NCI-H187 (cell line): ENCODE measurements at places on chromosomes 5 and 9.

- DNase-seq: no peak
These were observed 1.4 kb downstream of the RAPGEF1 start for GRCh38 chr9:131738293-131739132.

- DNase-seq: no peak
These were observed 145.6 kb downstream of the TRPM3 start for GRCh38 chr9:70975821-70976220.

DNA sequence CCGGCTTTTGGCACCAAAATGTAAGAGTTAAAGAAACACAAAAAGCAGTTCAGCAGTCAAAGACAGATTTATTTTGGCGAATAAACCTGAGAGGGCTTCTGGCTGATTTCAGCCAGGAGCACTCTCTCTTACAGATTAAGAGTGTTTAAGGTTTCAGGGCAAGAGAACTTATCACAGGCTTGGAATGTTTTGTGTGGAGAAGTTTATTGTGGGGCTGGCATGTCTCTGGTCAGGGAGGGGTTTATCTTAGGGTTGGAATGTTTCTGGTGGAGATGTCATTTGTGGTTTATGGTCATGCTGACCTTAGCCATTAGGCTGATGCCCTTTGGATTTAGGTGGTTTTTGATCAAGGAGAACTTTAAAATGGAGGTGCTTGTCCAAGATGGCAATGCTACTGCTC is 622.3 kb upstream of the PTPRD start:
- no peak for DNase-seq

- DNase-seq: no peak
These were observed 20.7 kb downstream of the SPRY4 start for GRCh38 chr5:142304013-142304701.

- DNase-seq: no peak
These were observed 5.1 kb upstream of the C5orf46 start for GRCh38 chr5:147911427-147911826.

DNA sequence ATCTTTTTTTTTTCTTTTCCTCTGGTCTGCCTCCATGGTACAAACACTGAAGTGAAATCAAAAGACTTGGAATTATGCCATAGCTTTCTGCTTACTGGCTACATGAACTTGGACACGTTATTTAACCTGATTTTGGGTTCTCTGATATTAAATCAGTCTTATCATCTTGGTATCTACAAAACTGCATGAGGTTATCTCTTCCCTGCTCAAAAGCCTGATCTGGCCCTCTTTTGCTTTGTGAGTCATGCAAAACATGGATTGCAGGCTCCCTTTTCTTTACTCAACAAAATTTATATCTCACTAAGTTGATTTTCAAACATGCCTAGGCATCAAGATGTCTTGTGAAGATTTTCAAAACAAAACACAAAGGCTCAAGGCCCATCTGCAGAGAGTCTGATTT is 45.9 kb upstream of the FST start:
- no peak for DNase-seq

DNA sequence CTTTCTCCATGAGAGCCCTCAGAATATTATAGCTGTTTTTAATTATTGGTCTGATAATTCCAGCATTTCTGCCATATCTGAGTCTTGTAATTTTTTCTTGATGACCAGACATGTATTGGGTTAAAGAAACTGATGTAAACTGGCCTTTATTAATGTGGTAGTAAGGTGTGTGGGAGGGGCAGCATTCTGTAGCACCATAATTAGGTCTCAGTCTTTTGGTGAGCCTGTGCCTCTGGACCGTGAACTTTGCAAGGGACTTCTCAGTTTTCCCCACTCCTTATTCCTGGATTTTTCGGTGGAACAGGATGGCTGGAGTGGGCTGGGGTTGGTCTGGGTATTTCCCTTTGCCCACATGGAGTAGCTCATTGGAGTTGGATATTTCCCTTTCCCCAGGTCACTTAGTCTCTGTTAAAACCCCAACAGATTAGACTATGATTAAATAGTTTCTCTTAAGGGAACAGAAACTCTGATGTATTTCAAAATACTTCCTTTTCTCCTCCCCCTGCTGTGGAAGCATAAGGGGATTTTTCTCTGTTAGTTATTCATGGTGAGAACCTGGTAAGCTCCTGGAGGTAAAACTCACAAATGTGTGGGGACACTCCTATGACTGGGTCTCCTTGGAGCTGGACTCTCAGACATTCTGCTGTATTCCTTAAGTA is 52.4 kb downstream of the FSD1L start:
- no peak for DNase-seq

GRCh38 chr5:176533894-176534611 is 3.1 kb downstream of the RNF44 start:
- no peak for DNase-seq

- DNase-seq: no peak
These were observed 315.3 kb upstream of the MSX2 start for GRCh38 chr5:174409070-174409469.

DNA sequence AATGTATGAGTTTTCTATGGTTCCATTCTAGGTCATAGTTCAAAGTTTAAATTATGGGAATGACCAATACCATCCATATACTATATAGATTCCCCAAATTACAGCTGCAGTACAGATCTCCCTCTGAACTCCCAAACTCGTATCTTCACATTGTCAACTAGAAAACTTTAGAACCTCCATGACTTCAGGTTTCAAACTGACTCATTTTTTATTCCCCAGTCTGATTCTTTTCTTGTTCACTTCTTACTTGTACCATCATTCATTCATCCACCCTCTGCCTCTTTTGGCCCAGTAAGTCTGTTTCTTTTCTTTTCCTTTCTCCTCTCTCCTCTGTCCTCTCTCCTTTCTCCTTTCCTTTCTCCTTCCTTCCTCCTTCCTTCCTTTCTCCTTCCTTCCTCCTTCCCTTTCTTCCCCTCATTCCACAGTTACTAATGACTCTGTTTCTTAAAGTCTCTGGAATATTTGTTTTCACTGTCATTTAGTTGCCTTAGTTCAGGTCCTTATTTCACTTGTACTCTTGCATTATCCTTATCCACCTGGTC is 30.5 kb downstream of the RAD23B start:
- DNase-seq: no peak

GRCh38 chr9:93154293-93154903 is 20.3 kb upstream of the NINJ1 start:
- DNase-seq: no peak

GRCh38 chr5:100667161-100667630 is 132.0 kb downstream of the FAM174A start:
- no peak for DNase-seq

DNA sequence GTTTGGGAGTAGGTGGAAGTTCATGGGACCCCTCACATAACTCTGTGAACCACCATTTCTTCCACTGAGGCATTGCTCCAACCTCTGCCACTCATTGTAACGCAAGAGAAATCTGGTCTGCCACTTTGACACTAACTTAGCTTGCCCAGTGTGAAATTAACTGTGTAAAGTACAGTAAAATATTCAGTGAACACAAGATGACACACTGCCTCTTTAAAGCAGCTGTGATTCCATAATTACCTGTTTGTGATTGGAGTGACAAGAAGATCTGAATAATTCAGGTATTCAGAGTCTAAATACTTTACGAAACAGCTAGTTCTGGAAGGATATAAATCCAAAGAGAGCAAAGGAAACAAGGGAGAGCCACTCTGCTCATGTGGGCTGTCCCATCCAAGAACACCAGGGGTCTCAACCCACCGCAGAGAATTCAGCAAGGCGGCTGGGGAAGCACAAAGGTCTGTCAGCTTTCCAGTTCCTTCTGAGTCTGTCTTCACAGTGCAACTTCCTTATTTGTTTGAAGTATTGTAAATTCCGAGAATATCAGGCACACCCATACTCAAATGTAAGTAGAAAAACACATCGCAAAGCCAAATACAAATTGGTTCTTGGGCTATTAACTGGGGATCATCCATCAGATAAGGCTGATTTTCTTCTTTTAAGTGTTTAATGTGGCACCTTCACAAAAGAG is 86.9 kb downstream of the GNAQ start:
- DNase-seq: no peak

- DNase-seq: no peak
These were observed 126.2 kb upstream of the DPYSL3 start for GRCh38 chr5:147635882-147636728.

DNA sequence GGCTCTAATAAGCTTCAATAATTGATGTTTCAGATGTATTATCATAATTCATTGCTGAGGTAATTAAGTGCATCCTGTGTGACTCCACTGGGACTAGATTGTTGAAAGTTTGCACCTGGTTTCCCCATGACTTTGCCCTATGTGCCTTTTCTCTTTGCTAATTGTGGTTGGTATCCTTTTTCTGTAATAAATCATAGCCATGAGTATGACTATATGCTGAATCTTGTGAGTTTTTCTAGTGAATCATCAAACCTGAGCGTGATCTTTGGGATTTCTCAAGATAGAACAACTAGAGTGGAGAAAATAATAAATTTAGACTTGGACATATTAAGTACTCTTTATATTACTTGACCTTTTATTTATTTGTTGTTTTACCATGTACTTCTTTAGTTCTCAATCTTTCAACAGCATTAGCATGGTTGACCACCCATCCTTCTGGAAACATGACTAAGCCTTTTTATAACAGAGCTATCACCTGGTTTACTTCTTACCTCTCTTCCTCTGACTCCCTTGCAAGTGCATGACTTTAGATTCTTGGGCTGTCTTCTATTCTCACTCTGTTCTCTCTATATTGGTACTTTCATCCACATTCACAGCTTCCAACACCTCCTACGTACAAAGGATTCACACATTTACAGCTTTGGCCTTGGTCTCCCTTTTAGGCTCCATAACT is 239.6 kb upstream of the TAS2R1 start:
- DNase-seq: no peak

- DNase-seq: no peak
These were observed 14.1 kb downstream of the PLPP7 start for GRCh38 chr9:131303381-131304321.

- DNase-seq: no peak
These were observed 20.6 kb upstream of the SLC25A51 start for GRCh38 chr9:37924538-37924937.

GRCh38 chr5:65862384-65862783 is 64.0 kb upstream of the ERBIN start:
- no peak for DNase-seq

DNA sequence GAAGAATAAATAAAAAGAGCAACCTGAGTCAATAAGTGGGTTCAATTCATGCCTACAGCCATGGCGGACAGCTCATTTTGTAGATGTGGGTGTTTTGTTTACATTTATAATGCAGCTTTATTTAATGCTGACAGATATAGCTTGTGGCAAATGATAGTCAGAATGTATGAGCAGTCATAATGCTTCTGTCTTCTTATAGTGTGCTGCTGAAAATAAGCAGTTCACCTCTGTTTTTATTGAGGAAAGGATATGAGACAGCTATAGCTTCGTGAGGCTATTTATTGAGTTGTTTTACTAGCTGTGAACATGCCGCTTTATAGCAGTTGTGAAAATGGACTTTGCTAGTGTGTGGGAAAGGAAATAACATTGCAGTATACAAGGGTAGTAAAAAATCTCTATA is 147.4 kb downstream of the PBX3 start:
- no peak for DNase-seq

DNA sequence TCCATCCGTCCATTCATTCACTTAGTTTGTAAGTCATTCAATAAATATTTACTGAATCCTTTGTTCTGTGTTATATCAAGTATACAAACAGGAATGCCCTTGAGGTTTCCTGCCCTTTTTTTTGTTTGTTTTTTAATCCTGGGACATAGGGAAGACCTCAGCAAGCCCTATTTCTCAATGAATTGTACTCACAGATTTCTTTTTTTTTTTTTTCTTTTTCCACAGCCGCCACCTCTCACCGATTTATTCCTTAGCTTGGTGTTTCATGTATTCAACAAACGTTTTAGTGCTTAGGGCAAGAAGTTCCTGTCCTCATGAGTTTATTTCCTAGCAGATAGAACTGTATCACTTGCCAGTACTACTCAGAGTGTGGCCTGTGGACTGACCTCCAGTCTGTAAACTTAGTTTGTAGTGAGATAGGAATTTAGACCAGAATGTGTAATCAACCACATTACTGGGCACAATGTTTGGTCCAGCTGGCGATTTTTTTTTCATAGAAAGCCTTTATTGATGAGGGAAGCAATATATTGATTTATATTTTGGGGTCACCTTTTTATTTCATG is 35.4 kb upstream of the C5orf47 start:
- no peak for DNase-seq

DNA sequence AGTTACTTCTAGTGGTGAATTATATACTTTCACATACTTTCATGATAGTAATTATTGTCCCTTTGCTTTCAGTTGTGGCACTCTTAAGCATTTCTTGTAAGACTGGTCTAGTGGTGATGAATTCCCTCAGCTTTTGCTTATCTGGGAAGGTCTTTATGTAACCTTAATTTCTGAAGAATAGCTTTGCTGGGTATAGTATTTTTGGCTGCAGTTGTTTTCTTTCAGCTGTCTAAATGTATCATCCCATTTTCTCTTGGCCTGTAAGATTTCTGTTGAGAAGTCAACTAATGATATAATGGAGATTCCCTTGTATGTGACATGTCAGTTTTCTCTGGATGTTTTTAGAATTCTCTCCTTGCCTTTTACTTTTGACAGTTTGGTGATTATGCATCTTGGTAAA is 41.0 kb downstream of the TMEM38B start:
- DNase-seq: no peak

GRCh38 chr9:136949817-136950655 is 2.0 kb upstream of the LCN12 start:
- peak; percentile 55 for DNase-seq

- DNase-seq: no peak
These were observed 28.3 kb downstream of the TPD52L3 start for GRCh38 chr9:6356441-6356840.

DNA sequence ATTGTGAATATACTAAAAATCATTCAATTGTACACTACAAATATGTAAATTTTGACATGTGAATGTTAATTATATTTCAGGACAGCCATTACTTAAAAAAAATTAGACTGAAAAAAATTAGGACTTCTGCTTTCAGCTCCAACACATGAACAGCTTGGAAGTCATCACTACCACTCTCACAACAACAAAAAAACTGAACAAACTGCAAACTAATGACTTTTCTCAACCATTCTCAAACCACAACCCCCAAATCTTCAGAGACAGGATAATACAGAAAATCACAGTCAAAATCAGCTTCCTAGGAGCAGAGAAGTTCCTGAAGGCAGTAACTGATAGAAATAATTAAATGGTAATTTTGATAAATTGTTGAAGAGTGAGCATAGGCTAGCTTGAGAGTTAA is 686.4 kb downstream of the TLE1 start:
- DNase-seq: no peak

- DNase-seq: no peak
These were observed at the start of gene RNF180 for GRCh38 chr5:64165500-64166200. Gene RNF180 (plus strand): TSS chr5:64165843. CDS start chr5:64200808, 34,965 bp downstream.

- DNase-seq: no peak
These were observed 16.4 kb downstream of the IL4 start for GRCh38 chr5:132690156-132690555.

DNA sequence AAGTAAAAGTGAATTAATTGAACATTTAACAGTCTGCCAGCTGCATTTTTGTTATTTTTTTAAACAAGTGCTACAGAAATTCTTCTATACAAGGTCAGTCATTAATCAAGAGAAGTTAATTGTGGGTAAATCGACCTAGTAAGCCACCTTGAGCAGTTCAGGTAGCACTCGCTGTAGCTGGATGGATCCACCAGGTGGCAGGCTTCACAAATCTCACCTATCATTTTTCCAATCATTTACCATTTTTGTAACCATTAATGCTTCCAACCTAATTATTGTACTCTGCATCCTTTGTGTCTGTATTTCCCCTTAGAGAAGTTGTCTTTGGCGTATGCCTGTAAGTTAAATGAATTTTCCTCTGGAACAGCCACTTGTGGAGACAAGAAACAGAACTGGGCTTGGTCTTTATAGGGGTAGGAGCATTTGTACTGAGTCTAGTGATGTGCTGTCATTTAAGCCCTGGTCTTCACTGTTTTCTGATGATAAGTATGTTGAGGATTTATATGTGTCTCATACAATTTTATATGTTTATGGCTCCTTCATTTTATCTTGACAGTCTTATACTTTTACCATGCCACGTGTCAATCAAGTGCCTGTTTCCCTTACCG is 39.5 kb downstream of the CD180 start:
- DNase-seq: no peak
